ENCODE measurements at places on chromosomes 1 and 21.

DNA sequence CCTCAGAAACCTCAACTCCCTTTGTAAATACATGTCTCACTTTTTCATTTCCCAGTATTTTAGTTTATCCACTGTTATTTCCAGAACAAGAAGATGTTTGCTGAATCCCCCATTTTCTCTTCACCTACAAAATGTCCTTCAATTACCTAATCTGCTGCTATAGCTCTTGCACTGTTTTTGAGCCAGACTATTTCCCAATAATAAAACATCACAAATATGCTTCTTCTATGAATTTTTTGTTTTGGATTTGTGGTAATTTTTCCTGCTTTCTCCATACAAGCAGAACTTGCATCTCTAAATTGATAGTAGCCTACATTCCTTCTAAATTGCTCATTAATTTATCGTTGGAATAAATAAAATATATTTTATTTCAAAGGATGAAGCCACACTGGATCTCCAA lies 199.6 kb upstream of the C1orf87 start:
- DNase-seq = no peak

- DNase-seq = no peak
Observed at GRCh38 chr1:149997585-149998262, 12.8 kb downstream of the OTUD7B start.

DNA sequence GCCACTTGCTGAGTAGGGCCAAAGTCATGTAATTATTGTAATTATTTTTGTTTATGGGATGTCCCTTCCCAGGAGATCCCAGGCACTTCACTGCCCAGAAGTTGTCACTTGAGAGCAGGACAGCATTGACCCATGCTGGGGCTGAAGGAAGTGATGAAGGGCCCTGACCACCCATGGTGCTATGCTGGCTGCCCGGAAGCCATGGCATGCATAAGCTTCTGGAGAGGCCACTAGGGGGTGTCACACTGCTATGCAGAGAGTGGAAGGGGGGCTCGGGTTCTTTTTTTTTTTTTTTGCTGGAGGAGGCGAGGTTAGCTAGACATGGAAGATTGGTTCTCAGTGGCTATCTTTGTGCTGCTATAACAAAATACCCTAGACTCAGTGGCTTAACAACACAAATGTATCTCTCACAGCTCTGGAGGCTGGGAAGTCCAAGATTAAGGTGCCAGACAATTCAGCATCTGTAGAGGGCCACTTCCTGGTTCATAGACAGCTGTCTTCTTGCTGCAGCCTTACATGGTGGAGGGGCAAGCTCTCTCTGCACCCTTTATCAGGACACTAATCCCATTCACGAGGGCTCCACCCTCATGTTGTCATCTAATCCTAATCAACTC lies 84.9 kb downstream of the CNIH3 start:
- no peak for DNase-seq

DNA sequence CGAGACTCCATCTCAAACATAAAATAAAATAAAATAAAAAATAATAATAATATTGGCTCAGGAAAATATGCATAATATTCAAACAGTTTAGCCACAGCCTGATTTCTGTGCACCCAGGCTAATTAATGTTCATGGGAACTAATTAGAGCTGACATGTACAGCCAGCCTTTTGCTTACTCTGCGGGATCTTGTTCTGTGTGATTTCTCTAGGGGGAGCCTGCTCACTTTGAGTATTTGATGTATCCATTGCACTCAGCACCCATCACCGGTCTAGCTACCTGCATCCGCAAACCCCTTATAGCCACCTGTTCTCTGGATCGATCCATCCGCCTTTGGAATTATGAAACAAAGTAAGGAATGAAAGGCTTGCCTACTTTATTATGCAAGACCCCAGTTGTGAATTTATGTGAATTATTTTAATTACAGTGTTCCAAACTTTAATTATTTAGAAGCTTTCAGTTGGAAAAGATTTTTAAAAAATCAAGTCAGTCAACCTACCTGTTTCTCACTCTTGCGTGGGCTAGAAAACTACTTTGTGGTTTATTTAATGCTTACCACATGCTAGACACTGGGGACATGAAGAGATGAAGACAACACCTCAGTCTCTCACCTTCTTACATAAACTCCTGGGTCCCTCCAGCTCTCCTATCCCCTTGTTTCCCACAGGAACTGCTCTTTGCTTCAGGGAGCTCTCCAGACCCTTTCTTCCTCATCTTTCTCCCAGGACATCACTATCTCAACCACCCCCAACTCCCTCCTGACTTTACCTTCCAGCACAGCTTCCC lies 25.4 kb downstream of the CFAP57 start:
- no peak for DNase-seq

- DNase-seq = no peak
Observed at GRCh38 chr1:28306301-28306949, 22.4 kb upstream of the MED18 start.

GRCh38 chr21:45508607-45509565 lies 33.4 kb downstream of the SLC19A1 start:
- no peak for DNase-seq

DNA sequence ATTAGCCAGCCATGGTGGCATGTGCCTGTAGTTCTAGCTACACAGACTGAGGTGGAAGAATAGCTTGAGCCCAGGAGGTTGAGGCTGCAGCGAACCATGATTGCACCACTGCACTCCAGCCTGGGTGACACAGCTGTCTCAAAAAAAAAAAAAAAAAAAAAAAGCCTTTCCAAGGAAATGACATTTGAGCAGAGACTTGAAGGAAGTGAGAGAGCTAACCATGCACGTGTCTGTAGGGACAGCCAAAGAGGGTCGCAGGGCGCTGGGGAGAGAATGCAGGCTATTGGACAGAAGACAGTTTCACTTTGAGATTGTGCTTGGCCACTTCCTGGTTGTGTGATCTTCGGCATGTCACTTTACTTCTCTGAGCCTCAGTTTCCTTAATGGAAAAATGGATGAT lies 6.8 kb downstream of the HCRTR1 start:
- no peak for DNase-seq

GRCh38 chr1:159009704-159010361 lies at the start of gene IFI16:
Gene IFI16 (plus strand): TSS chr1:159009907. CDS start chr1:159014681, 4,774 bp downstream.
- peak; percentile 60 for DNase-seq

GRCh38 chr1:6414443-6414844 lies 5.3 kb downstream of the HES2 start:
- no peak for DNase-seq

DNA sequence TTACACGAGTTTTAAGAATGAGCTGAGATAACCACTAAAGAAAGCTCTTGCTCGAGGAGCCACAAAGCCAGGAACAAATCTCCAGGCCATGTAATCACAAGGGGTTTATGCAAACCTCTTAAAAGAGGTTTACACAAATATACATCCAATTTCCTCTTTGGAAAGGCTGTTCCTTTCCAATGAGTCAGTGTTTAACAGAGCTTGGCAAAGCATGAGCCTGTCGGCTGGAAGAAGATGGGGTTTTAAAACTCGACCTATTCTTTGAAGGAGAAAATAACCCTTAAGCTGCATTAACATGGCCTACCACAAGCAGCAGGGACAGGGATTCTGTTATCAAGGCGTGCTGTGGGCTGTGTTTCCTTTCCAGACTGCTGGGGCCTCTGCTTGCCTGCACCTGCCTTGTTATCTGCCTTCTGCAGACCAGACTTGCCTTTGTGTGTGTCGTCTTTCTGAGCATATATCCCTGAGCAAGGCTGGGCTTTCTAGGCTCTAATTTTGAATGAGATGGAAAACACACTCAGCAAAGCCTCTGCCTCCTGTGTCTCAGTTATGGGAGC lies 40.6 kb upstream of the CYP2J2 start:
- DNase-seq = peak; percentile 40

- no peak for DNase-seq
Observed at GRCh38 chr21:17231124-17231523, 281.7 kb upstream of the CXADR start.

DNA sequence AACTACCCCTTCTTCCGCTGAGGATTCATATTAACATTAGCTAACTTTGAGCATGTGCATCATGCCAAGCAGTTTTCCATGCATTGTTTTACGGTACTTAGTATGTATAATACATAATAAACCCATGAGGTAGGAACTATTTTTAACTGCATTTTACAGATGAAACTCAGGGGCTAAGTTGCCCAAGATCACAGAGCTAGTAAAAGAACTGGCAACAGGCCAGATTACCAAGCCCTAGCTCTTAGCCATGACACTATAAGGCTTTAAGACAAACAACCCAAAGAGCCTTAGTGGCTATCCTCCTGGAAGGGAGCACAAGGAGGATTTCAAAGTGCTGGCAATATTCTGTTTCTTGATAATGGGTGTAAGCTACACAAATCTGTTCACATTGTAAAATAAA lies 6.1 kb downstream of the AK2 start:
- no peak for DNase-seq

- DNase-seq = no peak
Observed at GRCh38 chr1:150775276-150775675, 9.7 kb upstream of the CTSS start.

DNA sequence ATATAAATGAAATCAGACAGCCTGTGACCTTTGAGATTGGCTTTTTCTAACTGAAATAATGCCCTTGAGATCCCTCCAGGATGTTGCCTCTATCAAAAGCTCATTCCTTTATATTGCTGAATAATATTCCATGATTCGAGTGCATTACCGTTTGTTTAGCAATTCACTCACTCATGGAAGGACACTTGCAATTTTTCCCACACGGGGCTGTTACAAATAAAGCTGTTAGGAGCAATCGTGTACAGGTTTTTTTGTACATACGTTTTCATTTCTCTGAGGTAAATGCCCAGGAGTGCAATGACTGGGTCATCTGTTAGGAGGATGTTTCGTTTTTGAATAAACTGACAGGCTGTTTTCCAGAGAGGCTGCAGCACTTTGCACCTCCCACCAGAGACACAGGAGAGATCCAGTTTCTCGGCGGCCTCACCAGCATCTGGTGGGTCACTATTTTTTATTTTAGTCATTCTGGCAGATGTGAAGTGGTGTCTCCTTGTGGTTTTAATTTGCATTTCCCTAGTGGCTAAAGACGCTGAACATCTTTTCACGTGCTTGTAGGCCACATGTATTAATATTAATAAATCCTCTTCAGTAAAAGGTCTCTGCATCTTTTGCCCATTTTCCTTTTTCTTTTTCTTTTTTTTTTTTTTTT lies 11.0 kb downstream of the PRDM15 start:
- DNase-seq = peak; percentile 43

- DNase-seq = no peak
Observed at GRCh38 chr21:45940621-45941337, 40.8 kb upstream of the COL6A1 start.

DNA sequence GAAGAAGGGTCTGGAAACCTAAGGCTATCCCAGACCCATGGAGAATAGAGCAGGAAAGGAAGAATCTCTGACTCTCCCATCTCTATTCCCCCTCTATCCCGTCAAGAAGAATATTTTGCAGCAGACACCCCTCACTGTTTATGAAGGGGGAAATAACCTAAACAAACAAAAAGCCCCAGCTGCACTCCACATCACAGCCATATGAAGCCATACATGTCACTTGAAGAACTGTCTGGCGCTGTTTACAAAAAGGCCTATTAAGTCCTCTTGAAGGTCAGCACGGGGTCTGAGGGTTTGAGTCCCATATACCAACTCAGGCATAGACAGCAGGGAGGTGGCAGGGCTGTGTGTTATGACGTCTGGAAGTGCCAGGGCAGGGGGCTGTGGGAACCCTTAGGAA lies 31.4 kb downstream of the TRABD2B start:
- DNase-seq = no peak

DNA sequence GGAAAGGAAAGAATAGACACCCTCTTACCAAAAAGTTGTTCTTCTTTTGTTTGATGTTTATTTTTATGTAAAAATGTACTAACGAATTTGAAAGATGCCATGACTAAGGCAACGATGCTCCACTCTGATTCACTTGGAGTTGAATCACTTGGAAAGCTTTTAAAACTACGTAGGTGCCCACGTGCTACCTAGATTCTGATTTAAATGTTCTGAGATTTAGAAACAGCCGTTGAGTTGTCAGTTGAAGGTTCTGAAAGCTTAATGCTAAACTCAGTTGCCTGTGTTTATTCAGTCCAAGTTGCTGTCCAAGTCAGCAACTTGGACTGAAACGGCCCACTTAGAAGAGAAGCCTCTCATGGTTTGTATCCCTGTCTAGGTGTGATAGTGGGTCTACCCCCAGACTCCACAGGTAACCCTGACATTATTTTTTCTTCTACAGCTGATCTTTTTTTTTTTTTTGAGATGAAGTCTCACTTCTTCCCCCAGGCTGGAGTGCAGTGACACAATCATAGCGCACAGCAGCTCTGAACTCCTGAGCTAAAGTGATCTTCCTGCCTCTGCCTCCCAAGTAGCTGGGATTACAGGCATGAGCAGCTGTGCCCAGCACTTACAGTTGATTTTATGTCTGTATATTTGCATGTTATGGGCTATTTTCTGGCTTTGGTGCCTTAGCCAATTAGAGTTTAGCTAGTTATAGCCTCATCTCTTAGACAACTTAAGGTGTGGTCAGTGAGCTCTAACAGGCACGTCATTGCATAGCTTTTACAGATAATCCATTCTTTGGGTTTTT lies 1.4 kb upstream of the VAMP4 start:
- no peak for DNase-seq

DNA sequence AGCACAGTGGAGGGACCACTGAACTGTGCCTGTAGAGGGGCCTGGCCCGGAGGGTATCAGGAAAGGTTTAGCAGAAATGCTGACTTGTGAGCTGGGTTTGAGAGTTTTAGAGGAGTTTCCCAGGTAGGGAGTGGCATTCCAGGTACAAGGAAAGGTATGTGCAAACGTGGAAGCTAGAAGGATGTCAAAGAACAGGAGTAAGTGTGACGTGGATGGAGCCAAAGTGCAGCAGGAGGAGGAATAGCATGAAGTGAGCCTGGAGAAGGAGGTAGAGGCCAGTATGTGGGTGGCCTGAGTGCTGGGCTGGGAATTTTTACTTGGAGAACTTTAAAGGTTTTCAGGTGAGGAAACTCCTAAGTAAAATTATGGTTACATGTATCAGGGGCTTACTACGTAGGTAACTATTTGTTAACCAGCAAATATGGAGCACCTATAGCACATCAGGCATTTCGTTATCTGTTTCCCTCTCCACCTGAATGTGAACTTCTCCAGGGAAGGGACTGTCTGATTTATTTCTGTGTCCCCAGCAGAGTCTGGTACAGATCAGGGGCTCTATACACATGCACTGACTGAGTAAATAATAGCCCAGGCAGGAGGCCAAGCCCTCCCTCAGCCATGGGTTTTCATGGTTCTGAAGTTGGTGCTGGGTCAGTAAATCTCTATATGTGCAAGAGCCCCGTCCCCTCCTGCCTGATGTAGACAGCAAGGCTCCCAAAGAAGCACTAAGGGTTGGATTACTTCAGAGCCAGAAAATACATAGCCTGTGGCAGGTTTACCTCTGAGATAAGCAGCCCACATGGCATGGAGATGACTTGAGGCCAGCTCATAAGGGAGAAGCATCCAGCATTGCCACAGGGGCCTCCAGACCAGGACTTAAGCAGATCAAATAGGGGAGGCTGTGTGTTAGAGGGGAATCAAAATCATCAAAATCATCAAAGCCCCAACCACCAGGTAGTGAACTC lies 43.4 kb downstream of the CDCP2 start:
- no peak for DNase-seq

GRCh38 chr1:219559899-219560298 lies 53.0 kb downstream of the ZC3H11B start:
- DNase-seq = no peak

- DNase-seq = peak; percentile 81
Observed at GRCh38 chr1:9129266-9130041, 552 bp upstream of the GPR157 start.

GRCh38 chr1:51385776-51386175 lies 55.4 kb upstream of the TTC39A start:
- DNase-seq = no peak

Measured in femur (tissue), 1 donor.